ENCODE measurements at places on chromosomes 5 and 9. TPM values are rescaled to one million over a fixed set of nuclear protein-coding genes. Genes with fewer than 3 reads are reported as not detected.

Gene CYLC2
- not detected for total RNA-seq

Gene MLANA
- total RNA-seq: 0.11 TPM

Gene CAMK4
- total RNA-seq: not detected

Gene KIF20A
- total RNA-seq: 66.8 TPM

Gene MYOZ3
- total RNA-seq: not detected

Gene ELAVL2
- total RNA-seq: not detected

Gene ST6GALNAC6
- 18.5 TPM for total RNA-seq

Gene JAKMIP2
- total RNA-seq: 2.1 TPM

Gene AOPEP
- total RNA-seq: 41.6 TPM

Gene PCDHGA5
- total RNA-seq: 0.11 TPM

Gene SOX30
- total RNA-seq: not detected

Gene LTC4S
- total RNA-seq: 0.35 TPM

Gene STKLD1
- 2.2 TPM for total RNA-seq

Gene GFI1B
- 0.51 TPM for total RNA-seq

Gene IL3
- total RNA-seq: not detected

Gene HTR4
- total RNA-seq: not detected

Gene MAML1
- total RNA-seq: 12.1 TPM

Gene NTRK2
- total RNA-seq: not detected

Gene GRXCR2
- not detected for total RNA-seq

Gene FAM114A2
- 17.4 TPM for total RNA-seq

Gene OMD
- total RNA-seq: not detected

Gene TDRD7
- total RNA-seq: 15.5 TPM

Gene AJM1
- 1.1 TPM for total RNA-seq

Gene TAF11L9
- total RNA-seq: not detected

Gene SLCO6A1
- total RNA-seq: not detected

Gene NLN
- total RNA-seq: 36.7 TPM

Gene SYK
- not detected for total RNA-seq

Gene BARHL1
- total RNA-seq: not detected

Gene TSSK1B
- not detected for total RNA-seq

All from HepG2 (cell line).